Dermis microvascular lymphatic vessel endothelial cell (primary cell): ENCODE measurements at places on chromosomes 5 and 9.

- DNase-seq: no peak
Observed at GRCh38 chr9:104984121-104984520, 56.2 kb upstream of the ABCA1 start.

GRCh38 chr9:318646-319045 is 104.0 kb downstream of the DOCK8 start:
- DNase-seq: no peak

DNA sequence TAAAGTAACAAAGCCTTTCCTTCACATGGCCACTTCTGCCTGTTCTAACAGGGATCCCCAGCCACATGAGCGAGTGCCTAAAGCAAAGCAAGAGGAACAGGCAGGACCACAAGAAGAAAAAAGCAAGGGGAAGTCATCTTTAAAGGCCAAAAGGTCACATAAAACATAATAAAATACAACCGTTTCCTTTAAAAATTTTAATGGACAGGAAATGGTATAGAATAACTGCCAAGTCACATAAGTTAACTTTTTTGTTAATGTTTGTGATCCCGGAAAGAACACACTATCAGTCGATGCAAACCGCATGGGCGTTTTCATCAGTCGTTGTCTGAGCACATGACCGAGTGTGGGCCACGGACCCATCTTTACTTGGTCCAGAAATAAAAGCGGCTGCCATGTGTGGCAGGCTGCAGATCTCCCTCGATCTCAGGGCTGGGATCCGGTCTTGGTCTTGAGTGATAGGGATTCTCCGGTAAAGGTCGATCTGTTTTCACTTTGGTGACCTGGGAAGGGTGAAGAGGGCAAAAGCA is 15.6 kb downstream of the NDUFA8 start:
- peak; percentile 50 for DNase-seq

GRCh38 chr5:78253201-78253600 is 41.3 kb downstream of the AP3B1 start:
- no peak for DNase-seq

GRCh38 chr5:68822796-68823195 is 271.0 kb upstream of the SLC30A5 start:
- DNase-seq: no peak

DNA sequence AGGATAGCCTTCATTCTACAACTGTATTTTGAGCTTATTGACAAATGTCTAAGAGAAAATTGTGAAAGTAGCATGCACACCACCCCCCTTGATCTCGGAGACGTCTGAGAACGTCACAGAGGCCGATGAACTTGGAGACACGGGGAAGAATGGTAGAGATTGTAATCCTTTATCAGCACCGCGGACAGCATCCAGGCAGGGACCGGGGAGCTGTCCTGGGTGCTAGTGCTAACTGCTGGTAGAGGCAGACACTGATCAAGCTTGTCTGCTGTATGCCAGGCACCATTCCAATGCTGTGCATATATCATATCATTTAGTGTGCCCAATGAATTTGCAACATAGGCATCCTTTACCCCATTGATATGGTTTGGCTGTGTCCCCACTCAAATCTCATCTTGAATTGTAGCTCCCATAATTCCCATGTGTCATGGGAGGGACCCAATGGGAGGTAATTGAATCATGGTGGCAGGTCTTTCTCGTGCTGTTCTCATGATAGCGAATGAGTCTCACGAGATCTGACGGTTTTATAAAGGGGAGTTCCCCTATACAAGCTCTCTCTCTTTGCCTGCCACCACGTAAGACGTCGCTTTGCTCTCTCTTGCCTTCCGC is 98.8 kb downstream of the LHX2 start:
- peak; percentile 76 for DNase-seq

DNA sequence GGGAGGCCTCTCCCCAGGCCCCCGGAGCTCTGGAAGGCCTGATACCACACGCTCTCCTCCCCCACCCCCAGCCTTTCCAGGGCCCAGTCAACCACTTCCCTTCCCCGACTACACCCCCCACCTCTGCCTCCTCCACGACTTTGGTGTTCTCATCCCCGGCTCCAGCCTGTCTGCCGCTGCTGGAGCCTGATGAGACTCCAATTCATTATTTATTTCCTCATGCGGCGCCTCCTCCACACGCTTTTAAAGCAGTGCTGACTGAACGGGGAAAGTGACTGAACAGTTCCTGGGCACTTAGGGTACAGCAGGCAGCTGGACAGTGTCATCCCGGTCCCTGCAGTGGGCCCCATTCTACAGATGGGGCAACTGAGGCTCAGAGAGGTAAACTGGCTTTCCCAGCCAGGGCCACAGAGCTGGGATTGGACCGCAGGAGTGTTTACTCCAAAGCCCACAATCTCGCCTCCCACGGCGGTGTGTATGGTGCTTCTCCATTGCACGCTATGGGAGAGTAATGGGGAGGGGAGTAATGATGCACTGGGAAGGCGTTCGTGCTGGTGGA is 15.9 kb upstream of the RPL26L1 start:
- no peak for DNase-seq

DNA sequence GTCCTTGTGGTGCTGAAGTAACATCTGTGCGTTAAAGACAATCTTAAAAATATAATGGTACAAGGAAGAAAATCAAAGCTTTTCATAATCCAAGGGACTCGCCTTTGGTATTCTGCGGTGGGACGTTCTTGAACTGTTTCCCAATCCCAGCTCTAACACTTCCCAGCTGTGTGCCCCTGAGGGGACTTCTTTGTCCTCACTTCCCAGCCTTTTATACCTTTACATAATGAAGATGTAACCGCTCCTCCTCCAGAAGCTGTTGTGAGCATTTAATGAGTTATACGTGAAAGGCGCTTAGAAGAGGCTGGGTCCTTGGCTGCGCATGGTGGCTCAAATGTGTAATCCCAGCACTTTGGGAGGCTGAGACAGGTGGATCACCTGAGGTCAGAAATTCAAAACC is 16.9 kb downstream of the STK10 start:
- DNase-seq: no peak

GRCh38 chr9:135908093-135908753 is 877 bp upstream of the CAMSAP1 start:
- no peak for DNase-seq

DNA sequence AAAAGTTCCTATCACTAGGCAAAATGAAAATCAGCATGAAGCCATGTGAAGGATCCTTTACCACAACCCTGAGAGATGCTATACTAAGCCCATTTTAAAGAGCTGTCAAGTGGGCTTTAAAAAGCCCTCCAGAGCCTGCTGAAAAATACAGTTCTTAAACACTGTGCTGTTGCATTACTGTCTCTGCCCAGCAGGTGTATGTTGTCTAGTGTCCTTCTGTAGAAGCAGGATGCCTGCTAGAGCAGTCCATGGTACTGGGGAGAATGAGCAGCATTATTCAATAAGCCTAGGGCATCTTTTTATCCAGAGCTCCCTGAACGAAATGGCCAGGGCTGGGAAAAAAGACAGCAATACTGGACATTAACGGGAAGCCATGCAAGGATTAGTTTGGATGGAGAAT is 126.2 kb upstream of the PLCXD3 start:
- DNase-seq: peak; percentile 24

- DNase-seq: no peak
Observed at GRCh38 chr5:61965490-61965889, 340.5 kb upstream of the KIF2A start.

DNA sequence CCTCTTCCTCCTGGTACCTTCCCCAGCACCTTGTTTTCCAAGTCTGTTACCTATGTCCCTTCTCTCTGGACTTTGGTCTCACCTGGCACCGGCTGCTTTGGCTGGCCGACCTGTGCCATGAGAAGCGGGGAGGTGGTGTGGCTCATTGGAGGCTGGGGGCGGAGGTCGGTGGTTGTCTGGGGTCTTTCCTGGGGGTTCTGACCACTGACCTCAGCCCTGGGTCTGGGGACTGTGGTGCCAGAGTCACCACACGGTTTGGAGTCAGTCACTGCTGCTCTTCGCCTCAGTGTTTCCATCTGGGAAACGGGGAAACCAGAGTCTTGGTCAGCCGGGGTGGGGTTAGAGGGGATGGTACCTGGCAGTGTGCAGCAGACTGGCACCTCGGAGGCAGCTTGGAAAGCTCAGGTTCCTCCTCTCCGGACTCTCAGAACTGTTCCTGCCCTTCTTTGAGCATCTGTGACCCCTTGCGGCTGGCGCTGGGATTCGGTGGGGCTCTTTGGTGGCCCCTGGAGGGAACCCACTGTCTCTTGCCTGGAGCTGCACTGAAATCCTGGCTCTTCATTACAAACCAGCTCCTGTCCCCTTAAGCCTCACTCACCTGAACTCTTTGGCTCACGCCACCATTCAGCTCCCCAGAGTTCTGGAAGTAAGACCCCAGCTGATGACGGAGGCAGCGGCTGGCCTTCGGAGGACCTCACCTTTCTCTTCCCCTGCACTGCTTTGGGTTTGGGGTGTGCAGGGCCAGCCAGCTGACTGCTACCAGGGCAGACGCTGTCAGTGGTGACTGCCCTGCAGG is 4.1 kb upstream of the RXRA start:
- no peak for DNase-seq

GRCh38 chr5:76838481-76839261 is 11.1 kb upstream of the S100Z start:
- peak; percentile 34 for DNase-seq

- no peak for DNase-seq
Observed at GRCh38 chr9:106218427-106218826, 524.1 kb downstream of the TMEM38B start.

DNA sequence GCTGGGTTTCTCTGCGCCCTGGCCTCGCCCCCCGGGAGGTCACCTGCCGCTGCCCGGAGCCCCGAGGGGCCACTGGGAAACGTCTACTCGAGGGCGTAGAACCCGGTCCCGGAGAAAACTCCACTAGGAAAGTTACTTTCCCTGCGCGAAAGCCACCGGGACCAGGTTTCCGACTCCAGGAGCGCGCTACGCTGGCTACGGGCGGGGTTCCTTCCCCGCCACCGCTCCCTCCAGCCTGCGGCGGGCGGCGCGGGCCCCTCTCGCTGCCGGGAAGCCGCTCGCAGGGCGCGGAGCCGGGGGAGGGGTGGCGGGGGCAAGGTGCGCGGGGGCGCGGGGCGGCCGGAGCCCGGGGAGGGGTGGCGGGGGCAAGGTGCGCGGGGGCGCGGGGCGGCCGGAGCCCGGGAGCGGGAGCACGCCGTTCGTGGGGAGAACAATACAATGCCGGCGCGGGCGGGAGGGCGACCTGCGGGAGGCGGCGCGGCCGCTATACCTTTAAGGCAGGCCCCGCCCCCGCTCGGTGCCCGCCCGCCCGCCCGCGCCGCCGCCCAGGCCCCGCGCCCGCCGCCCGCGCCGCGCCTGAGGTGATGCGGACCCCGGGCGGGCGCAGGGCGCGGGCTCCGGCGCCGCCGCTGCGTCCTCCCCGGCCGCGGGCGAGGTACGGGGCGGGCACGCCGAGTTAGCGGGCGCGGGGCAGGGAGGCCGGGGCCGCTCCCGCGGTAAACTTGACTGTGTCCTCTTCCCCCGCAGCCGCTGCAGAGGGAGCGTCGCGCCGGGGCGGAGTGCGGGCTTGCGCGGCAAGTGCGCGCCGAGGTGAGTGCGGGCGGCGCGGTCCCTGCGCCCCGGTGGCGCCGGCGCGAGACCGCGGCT is 278.1 kb downstream of the AOPEP start:
- peak; percentile 71 for DNase-seq

- DNase-seq: no peak
Observed at GRCh38 chr9:78566948-78567675, 270.2 kb downstream of the PSAT1 start.

- DNase-seq: no peak
Observed at GRCh38 chr5:135626636-135627035, 47.8 kb upstream of the CXCL14 start.

GRCh38 chr5:98471458-98471857 is 302.0 kb upstream of the RGMB start:
- DNase-seq: no peak

- peak; percentile 25 for DNase-seq
Observed at GRCh38 chr5:100846772-100847171, 56.3 kb downstream of the ST8SIA4 start.

DNA sequence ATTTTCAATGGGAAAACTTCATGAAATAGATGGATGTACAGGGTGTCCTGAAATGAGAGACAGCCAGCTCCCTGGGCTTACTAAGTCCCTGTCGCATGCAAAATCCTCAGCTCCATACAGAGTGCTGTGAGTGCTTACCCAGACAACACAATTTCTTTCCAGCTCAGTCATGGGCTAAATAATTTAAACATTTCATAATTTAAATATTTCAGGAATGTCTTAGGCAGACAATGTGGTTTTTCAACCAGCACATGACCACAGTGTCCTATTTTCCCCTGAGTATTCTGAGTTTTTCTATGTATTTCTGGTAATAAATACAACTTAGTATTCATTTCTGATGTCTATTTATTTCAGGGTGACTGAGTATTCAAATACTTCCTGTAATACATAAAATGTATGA is 188.5 kb upstream of the SNX2 start:
- no peak for DNase-seq

- DNase-seq: no peak
Observed at GRCh38 chr9:136104488-136104800, 9.4 kb upstream of the NACC2 start.

GRCh38 chr5:176676361-176676824 is 29.1 kb downstream of the TSPAN17 start:
- no peak for DNase-seq

- no peak for DNase-seq
Observed at GRCh38 chr5:103840600-103840999, 278.0 kb upstream of the NUDT12 start.

DNA sequence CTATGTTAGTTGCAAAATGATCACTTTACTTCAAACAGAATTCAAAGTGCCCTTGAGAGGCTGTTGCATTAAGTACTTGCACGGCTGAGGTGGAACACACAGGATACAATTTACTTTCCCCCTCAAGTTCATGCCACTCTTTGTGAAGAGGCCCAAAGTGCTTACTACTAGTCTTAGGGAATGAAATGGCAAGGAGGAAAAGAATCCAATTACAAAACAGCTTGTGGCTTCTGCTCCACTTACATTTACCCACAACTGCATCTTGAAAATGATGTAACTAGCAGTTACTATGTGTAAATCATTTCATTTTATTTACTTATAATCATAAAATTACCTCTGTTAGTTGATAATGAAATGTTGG is 14.6 kb downstream of the FOXD1 start:
- no peak for DNase-seq

- no peak for DNase-seq
Observed at GRCh38 chr9:93900436-93900819, 54.7 kb downstream of the BARX1 start.

DNA sequence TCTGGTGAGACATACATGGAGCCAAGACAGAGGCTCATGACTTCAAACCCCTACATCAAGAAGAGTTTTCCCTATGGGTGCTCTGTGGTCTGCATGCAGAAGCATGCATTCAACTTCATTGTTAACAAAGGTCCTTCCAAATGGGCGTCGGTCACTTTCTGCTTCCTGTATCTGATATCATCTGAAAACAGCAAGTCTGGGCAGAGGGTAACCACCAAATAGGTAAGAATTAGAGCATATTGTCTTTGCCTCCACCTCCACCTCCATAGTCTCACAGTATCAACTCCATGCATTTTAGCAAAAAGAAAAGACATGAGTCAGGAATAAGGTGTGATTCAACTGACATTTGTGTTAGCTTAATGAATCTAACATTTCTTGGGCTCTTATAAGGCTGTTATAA is 462.9 kb downstream of the DMRT2 start:
- DNase-seq: no peak

DNA sequence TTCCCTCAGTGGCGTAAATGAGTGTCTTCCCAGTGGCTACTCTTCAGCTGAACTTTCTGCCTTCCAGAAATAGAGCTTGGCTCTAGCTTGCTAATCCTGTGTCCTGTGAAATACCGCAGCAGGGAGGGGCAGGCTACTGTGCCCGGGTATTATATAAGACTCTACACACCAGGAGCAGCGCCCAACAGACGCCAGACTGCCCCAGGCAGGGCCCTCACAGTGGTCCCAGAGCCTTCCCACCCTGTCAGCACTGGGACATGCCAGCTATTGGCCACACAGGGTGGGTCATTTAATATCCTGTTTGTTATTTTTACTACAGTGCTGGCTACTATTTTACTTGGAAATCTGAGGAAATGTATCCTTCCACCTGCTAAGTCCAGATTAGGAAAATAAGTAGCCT is 121.0 kb downstream of the FEM1C start:
- no peak for DNase-seq
